Brain pericyte (primary cell): ENCODE measurements at places on chromosomes 3 and 15.

DNA sequence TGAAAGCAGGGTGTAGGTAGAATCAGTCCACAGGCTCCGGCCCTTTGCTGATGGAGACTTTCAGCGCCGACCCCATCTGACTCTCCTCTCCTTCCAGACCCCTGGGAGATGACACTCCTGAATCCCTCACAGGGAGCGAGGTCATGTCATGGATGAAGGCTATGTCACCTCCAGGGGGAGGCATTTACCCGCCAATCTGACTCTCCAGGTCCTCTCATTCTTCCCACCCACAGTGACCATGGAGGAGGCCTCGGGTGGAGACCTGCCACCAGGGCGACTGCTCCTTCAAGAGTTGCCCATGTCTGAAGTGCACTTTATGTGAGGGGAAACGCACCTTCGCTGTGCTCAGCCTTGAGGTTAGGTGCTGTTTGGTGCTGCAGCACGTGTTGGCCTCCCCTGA, 112.7 kb downstream of the KLF13 start:
- no peak for DNase-seq

DNA sequence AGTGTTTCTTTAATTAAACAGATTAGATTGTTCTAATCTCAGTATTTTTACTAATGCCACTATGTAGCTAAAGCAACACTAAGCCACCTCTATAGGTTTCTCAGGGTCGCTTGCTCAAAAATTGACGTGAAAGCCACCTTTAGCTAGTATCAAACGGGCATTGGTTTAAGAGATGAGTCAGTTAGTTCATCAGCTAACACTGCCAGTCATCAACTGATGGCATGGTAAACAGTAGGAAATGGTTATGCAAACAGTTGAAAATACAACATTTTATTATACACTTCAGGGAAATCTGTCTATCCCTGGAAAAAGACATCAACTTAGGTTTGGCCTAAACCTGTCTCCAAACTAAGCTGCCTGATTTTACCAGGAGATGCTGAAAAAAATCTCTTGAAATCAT, 582.3 kb upstream of the NAALADL2 start:
- no peak for DNase-seq

GRCh38 chr15:92305343-92305742, 88.3 kb upstream of the ST8SIA2 start:
- DNase-seq = no peak

DNA sequence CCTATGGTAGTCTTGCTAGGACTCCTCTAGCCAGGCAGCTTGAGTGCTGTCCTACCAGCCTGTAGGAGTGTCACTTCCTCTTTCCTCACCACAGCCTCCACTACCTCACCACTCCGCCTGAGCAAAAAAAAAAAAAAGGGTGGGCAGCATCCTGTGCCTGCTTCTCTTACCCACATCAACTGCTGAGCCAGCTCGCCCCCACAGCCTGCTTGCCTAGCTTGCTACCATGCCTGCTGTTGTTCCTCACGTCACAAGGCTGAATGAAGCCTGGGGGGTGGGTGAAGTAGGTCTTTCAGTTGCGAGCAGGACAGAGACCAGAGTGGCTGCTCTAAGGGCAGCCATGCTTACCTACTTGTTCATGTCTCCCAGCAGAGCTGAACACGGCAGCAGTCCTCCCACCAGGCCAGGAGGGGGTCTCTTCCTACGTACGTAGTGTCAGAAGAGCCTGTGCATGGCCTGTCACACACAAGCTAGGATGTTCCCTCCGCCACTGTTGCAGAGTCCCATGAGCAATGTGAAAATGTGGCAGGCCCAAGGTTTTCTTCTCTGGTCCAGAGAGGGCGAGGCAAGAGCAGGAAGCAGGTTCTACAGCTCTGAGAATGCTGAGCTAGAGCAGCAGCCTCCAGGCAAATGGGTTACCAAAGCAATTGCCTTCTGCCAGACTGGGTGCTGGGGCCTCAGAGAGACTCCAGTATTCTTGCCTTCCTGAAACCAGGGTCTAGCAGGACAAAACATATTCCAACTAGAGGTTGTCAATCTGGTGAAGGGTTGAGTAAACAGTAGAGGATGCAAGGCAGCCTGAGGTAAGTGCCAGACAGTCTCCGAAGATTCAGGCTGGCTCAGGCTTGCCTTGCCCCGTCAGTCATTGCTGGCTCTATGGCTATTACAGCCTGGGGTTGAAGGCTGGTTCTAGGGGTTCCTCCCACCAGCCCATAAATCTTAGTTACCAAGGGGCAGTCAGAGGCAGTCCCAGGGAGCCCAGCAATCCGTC, 8.1 kb downstream of the PPM1M start:
- DNase-seq = no peak

DNA sequence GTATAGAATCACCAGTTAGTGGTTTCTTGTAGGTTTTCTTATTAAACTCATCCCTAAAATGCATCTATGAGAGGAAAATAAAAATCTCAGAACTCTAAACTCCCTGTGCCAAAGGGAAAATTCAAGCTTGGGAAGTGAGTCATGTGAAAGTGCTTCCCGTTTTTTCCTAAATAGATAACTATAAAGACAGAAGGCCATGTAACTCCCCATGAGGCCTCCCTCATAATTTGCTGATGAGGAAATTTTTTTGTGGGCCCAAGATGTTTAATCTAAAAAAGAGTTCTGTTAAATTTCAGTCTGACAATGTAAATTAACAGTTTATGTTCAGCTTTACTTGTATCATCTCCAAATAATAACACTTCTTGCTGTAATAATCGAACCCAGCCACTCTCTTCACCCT, 1273.9 kb downstream of the OTOL1 start:
- no peak for DNase-seq

DNA sequence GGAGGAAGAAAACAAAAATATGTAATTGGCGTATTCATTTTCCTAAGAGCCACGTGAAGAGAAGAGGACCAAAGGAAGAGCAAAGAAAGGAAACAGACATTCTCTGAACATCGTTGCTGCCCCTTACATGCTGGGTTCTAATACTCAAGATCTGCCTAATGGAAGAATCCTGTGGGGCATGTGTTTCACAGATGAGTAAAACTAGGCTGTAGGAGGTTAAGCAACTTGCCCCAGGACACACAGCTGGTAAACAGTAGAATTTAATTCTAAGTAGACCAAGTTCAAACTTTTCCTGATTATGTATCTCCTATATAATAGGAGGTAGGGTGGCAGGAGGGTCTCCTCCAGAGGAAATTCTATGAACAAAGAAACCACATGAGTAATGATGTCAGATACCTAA, 106.1 kb upstream of the TNFAIP8L3 start:
- no peak for DNase-seq

DNA sequence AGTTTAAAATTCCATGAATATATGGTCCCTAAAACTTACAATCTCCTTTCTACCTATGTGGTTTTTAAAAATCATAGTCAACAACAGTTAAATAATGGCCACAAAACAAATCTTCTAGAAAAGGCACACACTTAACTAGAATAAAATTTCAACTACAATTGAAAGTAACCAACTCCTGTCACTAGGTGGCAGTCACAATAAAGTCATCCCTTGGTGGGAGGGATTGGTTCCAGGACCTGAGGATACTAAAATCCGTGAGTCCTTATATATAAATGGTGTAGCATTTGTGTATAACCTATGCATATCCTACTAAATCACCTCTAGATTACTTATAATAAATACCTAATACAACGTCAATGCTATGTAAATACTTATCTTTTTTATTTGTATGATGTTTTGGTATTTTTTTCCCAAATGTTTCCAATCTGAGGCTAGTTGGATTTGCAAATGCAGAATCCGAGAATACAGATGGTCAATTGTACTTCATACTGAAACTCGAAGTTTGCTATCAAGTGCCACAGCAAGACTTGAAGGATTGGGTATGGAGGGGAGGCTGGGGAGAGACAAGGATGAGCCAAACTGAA, 172.6 kb downstream of the FMN1 start:
- DNase-seq = no peak

- no peak for DNase-seq
These were observed 393.6 kb upstream of the PROK2 start for GRCh38 chr3:72178463-72179106.

- no peak for DNase-seq
These were observed 51.5 kb downstream of the SST start for GRCh38 chr3:187618722-187619121.

DNA sequence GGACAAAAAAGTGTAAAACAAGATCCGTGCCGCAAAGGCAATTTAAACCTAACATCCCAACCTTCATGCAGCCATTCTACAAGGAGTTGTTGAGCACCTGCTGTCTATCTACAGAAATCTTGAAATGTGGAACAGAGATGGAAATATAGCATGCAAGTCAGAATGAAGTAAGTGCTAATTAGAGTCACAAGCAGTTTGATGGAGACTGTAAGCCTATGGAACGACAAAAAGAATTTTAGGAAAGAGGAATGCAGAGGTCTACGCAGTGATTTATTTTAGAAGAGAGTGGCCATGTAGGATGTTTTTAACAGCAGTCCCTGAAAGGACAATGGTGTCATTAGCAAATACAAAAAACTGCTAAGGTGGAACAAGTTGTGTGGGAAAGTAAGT, 851 bp upstream of the DCBLD2 start:
- no peak for DNase-seq

DNA sequence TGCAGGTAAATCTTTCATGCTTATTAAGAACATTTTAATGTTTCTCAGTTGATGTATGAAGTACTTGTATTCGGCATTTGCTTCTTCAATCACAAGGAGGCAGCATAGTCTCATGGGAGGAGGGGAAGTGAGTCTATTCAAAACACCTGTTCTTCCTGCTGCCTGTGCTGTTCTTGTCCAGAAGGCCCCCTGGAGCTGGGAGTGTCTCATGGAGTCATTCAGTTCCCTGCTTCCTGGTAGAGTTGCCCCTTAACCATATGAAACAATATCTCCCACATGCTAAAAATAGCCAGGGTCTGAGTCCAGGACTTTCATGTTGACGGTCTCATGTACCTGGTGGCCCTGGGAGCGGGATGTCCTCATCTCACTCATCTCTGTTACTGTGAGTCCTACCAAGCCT, 15.5 kb upstream of the PPP1R2 start:
- DNase-seq = no peak

DNA sequence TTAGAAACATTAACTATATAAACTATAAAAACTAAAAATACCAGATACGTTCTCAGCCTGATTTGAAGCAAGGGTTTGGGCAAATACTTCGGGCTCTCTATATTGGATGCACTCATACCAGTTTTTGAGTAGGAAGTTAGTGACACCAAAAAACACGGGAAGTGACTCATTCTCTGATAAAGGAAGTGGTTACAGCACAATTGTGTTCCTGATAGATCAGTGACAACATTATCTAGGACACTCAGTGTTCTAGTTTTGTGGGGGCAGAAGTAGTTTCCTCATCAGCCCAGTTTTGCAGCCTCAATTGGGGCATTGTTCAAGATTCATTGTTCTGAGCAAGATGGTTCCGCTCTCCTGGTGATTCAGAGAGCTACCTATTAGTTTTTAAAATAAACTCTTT, 469.6 kb upstream of the DPPA4 start:
- DNase-seq = no peak

DNA sequence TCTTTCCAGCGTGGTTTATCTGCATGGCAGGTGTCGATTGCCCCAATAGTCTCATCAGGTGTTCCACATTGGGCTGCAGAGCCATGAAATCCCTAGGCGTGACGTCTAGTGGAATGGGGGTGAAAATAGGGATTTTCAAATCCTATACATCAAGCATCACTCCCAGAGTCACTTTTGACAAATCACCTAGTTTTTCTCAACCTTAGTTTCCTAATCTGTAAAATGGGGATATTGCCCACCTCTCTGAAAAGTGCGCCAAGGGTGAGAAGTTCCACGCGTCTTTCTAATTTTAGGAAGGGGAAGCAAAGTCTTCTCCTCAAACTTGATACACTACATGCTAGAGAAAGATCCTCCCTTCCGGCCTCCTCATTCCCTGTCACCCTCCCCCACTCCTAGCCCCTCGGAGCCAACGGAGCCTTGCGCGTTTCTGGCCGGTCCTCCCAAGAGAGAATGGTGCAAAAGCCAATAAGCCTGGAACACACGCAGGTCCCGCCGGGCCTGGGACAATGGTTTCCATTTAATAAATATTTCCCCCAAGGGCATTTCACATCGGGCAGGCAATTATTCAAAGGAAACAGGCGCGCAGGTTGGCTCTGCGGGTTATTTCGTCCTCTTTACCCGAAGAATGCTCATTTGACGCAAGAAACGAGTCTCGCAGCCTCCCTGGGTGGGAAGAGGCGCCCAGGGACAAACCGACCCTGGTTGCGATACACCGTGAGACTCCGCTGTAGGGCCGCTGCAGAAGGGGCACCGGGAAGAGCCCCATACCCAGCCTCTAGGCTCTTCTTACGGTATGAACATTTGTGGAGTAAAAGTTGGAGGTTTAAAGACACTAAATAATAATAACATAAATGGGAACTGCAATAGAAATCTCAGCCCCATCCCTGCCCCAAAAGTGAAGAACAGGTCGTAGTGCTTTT, 1.2 kb upstream of the SOX14 start:
- no peak for DNase-seq

- DNase-seq = no peak
These were observed 6.6 kb downstream of the LIMD1 start for GRCh38 chr3:45601156-45601555.

DNA sequence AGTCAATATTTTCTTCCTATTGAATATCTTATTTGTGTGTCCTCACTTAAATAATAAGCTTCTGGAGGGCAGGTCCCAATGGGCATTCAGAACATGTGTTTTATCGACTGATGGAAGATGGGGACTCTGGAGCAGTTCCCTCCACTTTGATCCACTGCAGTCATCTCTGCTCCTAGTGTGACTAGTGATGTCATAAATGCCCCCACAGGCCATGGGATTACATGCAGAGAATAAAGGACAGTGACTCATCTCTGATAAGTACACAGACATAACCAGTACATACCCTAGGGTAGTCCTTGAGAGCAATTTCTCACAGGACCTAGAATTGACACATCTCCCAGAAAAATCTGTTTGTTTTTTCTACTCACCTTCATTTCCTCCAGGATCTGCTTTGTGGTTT, 49.4 kb upstream of the FMN1 start:
- peak; percentile 25 for DNase-seq

- DNase-seq = no peak
These were observed 591 bp downstream of the PROK2 start for GRCh38 chr3:71784201-71784913.

GRCh38 chr3:39361252-39361927, 21.8 kb upstream of the SLC25A38 start:
- DNase-seq = no peak

DNA sequence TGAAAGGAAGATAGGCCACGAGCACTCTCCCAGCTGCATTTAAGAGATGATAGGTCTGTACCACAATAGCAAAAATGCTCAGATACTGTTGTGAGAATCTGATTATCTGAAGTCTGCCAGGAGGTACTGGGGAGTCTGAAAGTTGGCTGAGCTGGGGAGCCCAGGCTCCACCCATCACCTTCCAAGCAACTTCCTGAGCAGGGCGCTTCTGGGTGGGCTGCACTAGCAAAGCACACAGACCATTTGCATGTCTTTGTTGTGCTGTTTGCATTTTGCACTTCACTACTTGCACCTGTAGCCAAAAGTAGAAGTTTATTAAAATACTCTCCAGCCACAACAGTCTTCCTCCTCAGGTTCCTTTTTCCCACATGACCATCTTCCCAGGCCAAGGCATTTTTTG, 133.2 kb downstream of the ALDH1A2 start:
- no peak for DNase-seq

DNA sequence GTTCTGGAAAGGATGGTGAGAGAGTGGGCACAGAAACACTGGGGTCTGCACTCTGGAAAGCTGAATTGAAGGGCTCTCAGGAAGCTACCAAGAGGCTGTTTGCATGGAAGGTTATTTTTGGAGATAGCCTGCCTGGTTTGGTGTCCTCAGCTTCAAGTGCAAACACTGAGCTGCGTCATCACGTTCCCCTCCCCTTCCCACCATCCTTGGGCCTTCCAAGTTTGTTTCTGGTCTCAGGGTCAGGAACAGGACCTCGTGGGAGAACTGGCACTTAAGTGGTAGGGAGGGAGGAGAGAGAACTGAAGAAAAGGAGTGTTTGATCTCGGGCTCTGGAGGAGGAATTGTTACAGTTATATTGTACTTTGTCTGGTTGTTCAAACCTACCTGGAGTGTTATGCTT, 10.6 kb downstream of the ST6GAL1 start:
- no peak for DNase-seq
